ENCODE measurements at places on chromosomes 7 and 10. TPM values are rescaled to one million over a fixed set of nuclear protein-coding genes. Genes with fewer than 3 reads are reported as not detected.

DNA sequence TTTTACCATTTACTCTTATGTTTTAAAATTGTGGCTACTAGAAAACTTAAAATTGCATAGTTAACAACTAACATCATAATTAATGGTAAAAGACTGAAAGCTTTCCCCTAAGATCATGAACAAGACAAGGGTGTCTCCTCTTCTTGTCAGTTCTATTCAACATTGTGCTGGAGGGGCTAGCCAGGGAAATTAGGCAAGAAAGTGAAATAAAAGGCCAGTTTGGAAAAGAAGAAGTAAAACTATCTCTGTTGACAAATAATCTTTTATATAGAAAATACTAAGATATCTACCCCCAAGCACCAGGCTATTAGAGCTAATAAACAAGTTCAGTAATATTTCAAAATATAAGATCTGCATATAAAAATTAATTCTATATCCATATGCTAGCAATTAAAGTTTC lies 46.9 kb upstream of the MXI1 start:
- no peak for DNase-seq

DNA sequence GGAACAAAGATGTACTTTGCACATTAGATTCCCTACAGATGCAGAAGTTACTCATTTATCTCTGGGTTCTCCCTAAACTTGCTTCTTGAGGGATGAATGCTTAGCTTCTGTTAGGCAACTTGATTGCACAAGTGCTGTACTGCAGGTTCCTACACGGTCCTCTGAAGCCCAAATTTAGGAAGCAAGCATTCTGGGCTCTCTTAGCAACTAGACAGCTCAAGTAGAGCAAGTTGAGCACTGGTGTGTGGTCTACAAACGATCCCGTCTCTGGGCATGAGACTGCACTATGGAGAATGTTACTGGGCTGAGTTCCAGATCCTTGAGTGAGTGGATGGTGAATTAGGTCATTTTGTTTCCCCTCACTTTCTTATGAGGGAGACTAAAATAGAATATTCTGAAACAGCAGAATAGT lies 14.3 kb downstream of the SEMA3D start:
- no peak for DNase-seq

GRCh38 chr7:47914717-47915615 lies 33.3 kb downstream of the PKD1L1 start:
- DNase-seq = no peak

GRCh38 chr10:1486841-1487687 lies 250.3 kb downstream of the ADARB2 start:
- DNase-seq = no peak

DNA sequence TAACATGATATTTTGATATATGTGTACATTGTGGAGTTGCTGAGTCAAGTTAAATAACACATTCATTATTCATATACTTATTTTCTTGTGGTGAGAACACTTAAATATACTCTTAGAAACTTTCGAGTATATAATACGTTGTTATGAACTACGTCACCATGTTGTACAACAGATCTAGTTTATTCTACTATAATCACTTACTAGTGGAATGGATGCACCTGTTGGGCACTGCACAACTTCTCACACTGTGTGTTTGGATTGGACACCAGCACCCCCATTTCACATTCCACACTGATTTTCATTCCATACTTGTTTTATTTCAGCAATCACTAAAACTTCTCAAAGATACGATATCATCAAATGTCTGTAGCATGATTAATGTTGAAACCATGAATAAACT lies 407.3 kb downstream of the RPS24 start:
- DNase-seq = no peak

DNA sequence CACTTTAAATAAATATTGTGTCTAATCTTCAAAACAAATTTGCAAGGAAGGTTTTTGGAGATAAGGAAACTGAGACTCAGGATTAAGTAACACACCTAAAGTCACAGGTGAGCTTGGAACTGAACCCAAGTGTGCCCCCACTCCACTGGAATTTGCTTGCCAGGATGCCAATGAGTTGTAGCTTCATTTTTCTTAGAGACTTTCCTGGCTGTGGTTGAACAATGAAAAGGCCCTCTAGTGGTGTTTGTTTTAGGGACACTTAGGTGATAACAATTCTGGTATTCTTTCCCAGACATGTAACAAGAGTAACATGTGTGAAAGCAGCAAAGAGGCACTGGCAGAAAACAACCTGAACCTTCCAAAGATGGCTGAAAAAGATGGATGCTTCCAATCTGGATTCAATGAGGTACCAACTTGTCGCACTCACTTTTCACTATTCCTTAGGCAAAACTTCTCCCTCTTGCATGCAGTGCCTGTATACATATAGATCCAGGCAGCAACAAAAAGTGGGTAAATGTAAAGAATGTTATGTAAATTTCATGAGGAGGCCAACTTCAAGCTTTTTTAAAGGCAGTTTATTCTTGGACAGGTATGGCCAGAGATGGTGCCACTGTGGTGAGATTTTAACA lies 1.5 kb downstream of the IL6 start:
- no peak for DNase-seq

GRCh38 chr10:76922666-76923065 lies 714.9 kb downstream of the KCNMA1 start:
- DNase-seq = no peak

ADAM22 gene
- 6.6 TPM for total RNA-seq

TRIM50 gene
- total RNA-seq = not detected

ADAM12 gene
- 166 TPM for total RNA-seq

IL15RA gene
- total RNA-seq = 0.56 TPM

DNA sequence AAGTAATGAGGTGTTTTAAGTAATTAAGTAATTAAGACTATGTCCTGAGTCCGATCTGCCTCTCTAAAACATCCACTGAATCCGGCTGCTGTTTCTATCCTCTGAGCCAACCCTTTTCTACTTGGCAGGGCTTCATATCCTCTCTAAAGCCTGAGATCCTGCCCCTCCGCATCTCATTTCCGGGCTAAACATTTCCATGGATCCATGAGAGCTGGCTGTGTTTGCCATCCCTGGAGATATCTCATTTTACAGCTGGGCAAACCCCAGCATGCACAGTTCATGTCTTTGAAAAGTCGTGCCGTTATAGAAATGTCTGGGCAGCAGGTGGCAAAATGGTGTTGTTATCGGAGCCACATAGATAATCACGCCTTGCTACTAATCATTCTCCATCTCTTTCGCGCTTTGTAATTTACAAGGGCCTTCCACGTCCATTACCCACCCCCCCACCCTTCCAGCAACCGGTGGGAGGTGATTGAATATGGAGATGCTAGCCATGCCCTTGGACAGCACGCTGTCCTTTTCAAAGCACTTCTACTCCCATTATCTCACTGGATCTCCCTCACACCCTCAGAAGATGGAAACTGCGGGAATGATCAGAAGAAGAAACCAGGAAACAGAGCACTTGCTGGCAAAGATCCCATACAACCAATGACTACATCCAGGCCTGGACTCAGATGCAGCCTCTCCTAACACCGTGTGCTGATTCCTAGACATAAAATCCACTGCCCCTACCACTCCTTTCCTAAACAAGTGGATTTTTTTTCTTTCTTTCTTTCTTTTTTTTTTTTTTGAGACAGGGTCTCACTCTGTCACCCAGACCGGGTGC lies 1189.2 kb downstream of the TYW1 start:
- no peak for DNase-seq

- DNase-seq = no peak
These were observed 276.8 kb downstream of the KCNMA1 start for GRCh38 chr10:77360835-77361234.

PAXIP1 gene
- total RNA-seq = 8.2 TPM

LDB3 gene
- total RNA-seq = 4.0 TPM

PTCD1 gene
- 4.4 TPM for total RNA-seq

- DNase-seq = peak; percentile 53
These were observed 286.2 kb downstream of the TCERG1L start for GRCh38 chr10:131025333-131025732.

HEPACAM2 gene
- not detected for total RNA-seq

GRCh38 chr10:28822719-28823464 lies 145.6 kb downstream of the BAMBI start:
- DNase-seq = no peak

GRCh38 chr10:110447886-110448285 lies 49.8 kb upstream of the DUSP5 start:
- no peak for DNase-seq

GRCh38 chr10:29412485-29412884 lies 123.6 kb downstream of the LYZL1 start:
- no peak for DNase-seq

DNA sequence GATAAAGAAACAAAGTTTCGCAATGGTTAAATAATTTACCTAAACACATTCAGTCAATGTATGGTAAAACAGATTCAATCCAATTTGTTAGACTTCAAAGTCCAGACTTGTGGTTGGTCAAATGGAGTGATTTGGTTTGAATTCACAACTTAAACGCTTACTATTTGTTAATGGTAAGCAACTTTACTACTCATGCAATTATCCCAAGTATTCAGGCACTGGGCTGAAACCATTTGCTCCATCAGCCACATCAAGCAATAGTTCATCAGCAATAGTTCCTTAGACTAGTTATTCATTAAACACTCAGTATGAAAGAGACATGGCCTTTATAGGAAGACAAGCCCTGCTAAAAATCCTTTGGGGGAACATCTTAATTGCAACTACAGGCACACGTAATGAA lies 253.0 kb downstream of the AGMO start:
- no peak for DNase-seq

DNA sequence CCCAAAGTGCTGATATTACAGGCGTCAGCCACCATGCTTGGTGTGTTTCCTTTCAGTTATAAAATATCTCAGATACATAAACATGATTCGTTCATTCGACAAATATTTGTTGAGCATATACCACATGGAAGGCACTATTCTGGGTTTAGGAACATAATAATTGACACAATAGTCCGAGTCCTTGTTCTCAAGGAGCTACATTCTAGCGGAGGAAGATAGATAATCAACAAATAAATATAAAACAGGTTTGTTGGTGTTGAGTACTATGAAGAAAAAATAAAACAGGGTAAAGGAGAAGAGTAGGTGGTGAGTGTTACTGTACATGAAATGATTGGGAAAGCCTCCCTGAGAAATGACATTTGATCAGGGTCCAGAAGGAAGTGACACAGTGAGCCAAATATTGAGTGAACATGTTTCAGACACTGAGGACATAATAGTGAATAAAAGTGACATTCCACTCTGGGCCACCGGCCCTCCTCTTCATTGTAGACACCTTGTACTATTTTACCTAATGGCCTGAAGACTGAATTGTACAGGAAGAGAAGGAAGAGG lies 6.9 kb upstream of the HILPDA start:
- DNase-seq = no peak

- DNase-seq = no peak
These were observed 5.1 kb upstream of the LRRC4 start for GRCh38 chr7:128036226-128036940.

CACNA2D1 gene
- 32.9 TPM for total RNA-seq

- DNase-seq = no peak
These were observed 349.7 kb upstream of the MBL2 start for GRCh38 chr10:53122281-53122680.

ZNF736 gene
- total RNA-seq = not detected

GRCh38 chr10:108615576-108616320 lies 1307.6 kb downstream of the XPNPEP1 start:
- no peak for DNase-seq

DNA sequence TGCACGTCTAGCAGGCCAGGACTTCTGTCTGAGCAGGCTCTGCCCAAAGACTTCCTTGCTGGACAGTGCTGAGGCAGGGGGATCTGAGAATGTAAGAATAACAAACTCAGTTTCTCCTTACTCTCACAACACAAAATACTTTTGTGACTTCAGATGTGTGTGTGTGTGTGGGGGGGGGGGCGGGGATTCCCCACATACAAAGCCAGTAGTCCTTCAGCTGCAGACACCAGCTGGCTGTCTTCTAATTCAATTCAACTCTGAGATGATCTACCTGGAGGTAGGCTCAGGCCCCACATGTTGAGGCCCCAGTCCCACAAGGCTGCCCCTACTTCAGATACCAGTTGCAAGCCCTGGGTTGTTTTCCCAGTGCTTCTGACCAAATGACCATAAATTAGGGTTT lies 4.7 kb upstream of the CXCL12 start:
- DNase-seq = no peak

- no peak for DNase-seq
These were observed 278.9 kb downstream of the ZWINT start for GRCh38 chr10:56082169-56082568.

GRCh38 chr10:128336401-128336800 lies 210.2 kb upstream of the MKI67 start:
- no peak for DNase-seq

DNA sequence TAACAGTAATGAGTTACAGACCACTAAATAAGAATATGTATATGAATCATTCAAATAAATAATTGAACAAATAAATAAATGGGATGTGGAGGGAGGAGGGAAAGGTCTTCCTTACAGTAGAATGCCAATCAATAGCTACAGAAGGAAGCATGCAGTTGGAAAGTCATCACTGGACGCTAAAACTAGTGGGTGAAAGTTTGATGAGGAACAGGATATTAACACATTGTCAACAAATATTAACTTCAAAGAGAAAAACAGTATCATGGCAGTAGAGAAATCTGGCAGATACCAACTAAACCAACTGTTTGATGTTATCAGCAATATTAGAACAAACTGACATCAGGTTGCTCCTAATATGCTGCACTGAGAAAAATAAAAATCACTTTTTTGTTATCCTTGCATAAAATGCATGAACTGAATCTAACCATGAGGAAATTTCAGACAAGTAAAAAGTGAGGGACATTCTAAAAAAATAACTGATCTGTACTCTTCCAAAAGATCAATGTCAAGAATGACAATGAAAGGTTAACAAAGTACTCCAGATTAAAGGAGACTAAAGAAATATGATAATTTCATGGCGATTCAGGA lies 94.1 kb downstream of the ZFAND4 start:
- no peak for DNase-seq

DNA sequence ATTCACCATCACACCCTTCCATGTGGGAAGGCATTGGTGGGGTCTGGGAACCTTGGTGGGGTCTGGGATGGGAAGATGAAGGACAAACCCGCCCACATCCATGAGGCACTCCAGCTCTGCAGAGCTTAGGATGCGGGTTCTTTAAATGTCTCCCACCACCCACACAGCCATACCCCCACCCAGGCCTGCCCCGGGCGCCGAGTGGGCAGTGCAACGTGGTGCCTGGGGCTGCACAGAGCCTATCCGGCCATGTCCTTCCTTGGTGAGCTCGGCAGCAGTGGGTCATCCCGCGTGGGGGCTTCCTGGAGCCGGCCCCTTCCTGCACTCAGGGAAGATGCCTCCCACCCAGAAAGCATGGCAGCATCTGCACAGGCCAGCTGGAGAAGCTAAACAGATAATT lies 163.5 kb upstream of the TCERG1L start:
- no peak for DNase-seq

- no peak for DNase-seq
These were observed 134.6 kb downstream of the DPP6 start for GRCh38 chr7:154186811-154187210.

DNA sequence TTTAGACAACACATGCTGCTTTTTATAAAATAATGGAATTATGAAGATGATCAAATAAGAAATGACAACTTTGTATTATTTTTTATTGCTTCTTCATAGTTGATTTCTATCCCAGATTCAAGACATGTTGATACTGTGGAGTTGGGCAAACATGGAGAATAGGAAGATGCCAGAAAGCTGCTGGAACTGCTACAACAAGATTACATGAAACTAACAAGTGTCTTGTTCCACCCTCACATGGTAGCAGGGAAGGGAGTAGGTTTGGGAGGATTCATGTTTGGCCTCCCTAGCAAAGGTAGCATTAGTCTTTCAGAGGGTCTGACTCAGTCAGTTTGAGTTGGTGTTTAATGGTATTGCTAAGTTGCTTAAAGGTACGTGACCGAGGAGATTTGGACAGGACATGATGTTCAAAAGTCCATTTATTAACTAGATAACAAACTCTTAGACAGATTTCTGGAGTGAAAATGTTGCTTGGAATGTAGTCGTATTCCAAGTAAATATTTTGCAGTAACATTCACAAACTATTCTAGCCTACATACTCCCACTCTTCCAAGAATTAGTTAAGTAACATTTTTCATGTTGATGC lies 33.1 kb downstream of the PRR15 start:
- no peak for DNase-seq

All from chondrocyte (in vitro differentiated cells).